CD4-positive, alpha-beta T cell treated with Interleukin-2 at 100 ng/mL for 4 hours (primary cell): ENCODE measurements at places on chromosomes 3 and 15.
A peak's percentile ranks its signal among the peaks of the same experiment; 100 is the strongest.

DNA sequence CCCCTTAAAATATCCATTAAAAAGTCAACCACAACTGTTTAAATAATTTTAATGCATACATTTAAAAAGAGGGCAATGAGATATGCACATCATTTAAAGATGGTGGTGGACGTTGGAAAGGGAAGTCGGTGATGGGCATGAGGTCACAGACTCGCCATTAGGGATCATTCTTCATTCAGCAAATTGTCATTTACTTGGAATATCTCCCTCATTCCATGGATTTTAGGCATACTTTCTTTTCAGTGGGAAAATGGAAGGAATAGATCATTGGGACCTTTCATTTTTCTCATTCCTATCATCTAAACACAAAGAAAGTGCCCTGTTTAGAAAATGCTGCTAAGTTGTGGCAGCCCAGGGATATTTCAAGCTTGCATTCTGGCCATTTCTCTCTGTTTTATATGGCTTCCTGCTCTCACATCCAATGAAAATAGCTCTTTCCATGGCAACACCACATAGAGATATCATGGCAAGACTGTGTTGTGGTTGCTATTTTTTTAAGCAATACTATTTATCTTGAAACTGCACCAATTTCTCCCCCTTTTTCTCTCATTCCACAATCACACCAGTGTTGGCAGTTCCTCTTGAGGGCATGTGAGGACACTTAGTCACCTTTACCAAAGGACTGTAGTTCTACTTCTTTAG, 40.7 kb upstream of the LMCD1 start:
- no peak for DNase-seq

- DNase-seq: no peak
Observed at GRCh38 chr3:183558495-183558894, 3.0 kb upstream of the KLHL6 start.

DNA sequence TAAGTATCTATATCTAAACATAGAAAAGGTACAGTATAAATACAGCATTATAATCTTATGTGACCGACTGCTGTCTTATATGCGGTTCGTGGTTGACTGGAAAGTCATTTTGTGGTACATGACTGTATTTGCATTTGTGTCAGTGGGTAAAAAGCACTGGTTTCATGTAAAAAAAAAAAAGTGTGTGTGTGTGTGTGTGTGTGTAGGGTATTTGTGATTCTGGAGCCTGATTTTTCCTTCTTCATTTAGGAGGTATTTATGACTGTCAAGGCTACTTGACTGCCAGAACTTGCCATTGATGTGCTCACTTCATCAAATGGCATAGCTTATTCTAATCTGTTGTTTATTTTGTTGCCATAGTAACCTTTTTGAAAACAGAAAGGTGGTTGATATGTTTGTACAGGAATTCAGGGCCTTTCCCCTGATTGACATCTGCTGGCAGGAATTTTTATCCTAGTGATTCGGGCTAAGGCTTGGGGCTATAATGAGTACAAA, 63.2 kb downstream of the AKAP13 start:
- DNase-seq: peak; percentile 57

- DNase-seq: no peak
Observed at GRCh38 chr15:101198031-101198575, 53.7 kb downstream of the CHSY1 start.

DNA sequence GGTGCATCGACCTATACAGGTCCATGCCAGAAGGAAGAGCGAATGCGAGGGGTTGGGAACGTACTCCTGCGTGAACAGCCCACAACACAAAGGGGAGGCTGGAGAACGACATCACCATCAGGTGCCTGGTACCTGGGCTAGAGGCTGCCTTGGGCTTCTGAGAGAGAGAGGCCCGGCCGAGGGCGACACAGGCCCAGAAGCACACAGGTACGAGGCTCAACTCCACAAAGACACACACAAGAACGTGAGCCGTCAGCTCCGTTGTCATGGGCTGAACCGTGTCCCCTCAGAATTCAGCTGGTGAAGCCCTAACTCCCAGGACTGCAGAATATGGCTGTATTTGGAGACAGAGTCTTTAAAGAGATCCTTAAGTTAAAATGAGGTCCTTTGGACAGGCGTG, 134.3 kb downstream of the ATP10A start:
- DNase-seq: no peak

DNA sequence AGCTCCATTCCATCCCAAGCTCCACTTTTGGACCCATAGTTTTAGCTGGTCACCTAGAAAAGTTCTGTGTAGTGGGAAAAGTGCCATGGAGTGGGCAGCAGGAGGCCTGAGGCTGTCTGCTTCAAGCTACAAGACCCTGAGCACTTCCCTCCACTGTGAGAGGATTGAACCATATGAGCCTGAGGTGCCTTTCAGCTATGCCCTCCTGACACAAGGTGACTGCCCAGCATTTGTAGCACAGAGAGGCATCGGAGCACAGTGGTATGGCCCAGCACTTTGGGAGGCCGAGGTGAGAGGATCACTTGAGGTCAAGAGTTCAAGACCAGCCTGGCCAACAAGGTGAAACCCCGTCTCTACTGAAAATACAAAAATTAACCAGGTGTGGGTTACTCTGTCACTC, 3.9 kb upstream of the KBTBD13 start:
- no peak for DNase-seq

GRCh38 chr3:40920041-40920440, 279.3 kb upstream of the CTNNB1 start:
- no peak for DNase-seq

GRCh38 chr15:58748852-58749531, 515 bp downstream of the ADAM10 start:
- peak; percentile 28 for DNase-seq

DNA sequence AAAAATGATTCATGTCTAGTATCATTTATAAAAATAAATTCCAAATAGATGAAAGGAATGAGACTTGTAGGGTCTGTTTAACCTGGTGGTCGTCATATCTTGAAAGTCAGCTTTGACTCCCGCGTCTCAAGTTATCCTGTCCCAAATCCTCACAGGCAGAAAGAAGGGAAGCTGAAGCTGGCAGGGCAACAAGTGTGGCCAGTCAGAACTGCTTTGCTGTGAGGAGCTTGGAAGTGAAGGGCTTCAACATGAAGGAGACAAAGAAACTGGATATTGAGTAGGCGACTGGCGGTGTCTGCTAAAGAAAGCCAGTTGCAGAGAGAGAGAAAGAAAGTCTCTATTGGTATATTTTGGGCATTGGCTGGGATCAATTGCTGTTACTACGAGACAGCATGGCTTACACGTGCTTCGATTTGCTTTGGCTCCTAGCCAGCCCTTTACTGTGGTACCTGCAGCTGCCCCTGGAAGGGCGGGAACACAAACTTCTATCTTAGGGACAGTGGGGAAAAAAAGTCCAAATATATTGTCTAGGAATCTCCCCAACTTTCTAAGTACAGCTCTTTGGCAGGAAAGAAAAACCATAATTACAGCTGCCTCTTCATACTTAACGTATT, 107.2 kb downstream of the CHST2 start:
- DNase-seq: no peak

GRCh38 chr15:22930782-22931484, 49.2 kb downstream of the CYFIP1 start:
- no peak for DNase-seq

DNA sequence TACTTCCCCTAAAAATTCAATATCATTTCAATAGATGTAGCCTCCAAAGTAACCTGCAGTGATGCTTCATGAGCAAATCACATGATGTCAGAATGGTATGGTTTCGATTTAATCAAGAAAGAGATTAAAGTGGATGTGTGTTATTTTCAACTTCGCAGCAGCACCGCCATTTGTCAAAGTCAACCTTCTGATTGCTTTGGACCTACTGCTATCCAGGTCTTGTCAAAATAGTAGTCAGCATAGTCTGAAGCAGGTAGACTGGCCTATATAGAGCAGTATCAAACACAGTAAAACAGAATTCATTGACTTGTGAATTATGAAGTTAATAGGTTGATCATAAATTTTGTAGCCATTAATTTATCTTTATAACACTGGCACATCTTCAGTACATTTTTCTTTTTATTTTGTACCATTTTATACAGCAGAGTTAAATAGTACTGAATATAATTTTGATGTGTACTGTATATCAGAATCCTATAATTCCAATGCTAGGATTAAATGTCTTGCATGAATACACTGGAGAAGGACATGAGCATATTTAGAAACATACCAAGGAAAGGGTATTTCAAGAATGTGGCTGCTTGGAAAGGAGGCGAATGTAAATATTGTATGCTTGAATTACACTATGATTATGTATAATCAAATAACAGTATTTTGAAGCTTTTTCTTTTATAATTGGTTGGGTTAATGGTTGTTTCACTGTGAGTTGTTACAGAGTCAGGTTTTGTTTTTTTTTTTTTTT, 79.6 kb downstream of the CDIN1 start:
- no peak for DNase-seq

GRCh38 chr3:101072300-101072699, 79.1 kb upstream of the ABI3BP start:
- DNase-seq: no peak

- no peak for DNase-seq
Observed at GRCh38 chr3:179116816-179117215, 31.3 kb upstream of the PIK3CA start.

DNA sequence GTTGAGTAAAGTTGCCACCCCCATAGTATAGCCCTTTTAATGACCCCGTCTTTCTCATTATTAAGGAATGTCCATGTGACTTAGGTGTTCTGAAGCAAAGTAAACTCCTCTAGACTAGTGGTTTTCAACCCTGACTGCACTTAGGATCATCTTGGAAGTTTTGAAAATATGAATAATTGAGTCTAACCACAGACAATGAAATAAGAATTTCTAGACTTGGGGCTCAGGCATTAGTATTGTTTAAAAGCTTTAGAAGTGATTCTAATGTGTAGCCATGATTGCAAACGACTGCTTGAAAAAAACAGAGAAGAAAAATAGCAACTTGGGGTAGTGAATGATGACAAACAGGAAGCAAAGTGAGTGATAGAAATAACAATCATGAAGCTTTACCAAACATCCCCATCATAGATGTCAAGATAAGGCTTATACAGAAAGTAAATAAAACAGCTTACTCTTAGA, 35.0 kb downstream of the ALCAM start:
- DNase-seq: no peak

- DNase-seq: no peak
Observed at GRCh38 chr3:197300361-197300760, 1.9 kb upstream of the DLG1 start.

DNA sequence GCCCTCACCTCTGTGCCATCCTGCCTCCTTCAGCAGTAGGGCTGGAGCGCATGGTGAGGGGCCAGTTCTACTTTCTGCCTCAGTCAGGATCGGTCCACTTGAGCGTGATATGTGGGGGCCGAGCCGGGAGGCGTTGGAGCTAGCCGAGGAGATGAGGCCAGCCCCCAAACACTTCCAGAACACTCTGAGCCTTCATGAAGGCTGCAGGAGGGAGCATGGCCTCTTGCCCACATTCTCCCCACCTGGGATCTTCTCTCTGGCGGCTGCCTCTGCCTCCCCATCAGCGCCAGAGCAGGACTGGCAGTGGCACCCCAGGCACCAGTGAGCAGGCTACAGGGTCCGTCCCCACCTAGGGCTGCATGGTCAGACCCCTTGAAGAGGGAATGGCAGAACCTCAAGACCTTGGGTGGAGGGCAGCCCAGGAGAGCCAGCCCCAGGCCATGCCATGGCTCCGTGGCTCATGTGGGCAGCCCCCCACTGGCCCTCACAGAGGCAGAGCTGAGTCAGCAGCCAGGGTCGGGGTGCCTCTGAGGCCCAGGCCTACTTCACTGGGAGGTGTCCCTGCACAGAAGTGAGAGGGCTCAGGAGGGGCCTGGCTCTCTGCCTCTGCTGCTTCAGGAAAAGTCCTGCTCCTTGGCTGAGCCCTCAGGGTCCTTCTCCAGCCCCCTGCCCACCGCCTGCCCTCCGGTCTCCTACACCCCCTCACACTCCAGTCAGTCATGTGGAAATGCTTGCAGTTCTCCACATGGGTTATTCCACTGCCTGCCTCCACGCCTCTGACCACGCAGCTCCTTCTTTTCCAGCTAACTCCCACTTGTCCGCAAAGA, 28.1 kb upstream of the CYP11A1 start:
- no peak for DNase-seq

DNA sequence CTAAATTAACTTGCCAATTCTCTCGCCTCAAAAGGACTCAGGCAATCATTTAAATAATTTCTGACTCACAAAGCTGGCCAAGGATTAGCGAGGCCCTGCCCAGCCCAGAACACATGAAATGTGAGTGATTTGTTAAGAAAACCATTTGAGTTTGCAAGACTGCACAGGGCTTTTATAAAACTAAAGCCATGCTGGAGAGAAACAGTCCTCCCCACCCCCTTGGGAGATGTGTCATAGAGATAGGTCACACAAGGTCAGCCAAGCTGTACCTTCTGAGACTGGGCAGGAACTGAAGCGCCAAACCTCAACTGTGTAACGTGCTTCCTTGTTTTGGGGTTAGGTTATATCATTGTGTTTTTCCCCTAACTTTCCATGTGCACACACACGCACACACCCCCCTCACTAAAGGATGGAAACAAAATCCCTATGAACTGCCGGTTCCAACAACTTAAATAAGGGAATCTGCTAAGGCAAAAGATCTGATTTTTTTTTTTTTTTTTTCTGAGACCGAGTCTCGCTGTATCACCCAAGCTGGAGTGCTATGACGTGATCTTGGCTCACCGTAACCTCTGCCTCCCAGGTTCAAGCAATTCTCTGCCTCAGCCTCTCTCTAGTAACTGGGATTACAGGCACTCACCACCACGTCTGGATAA, 8.1 kb downstream of the SPATA12 start:
- DNase-seq: no peak

DNA sequence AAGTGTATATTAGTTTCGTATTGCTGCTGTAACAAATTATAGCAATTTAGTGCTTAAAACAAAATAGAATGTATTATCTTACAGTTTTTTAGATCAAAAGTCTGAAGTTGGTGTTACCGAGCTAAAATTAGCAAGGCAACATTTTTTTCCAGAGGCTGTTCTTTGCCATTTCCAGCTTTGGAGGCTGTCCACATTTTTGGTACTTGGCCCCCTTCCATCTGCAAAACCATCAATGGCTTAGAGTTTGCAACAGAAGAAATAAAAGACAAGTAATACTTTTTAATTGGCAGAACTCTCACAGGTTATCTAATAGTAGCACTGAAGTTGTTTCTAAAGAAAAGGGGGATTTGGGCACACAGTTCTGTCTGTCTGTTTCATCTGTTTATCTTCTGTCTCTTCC, 1248.5 kb downstream of the ROBO1 start:
- DNase-seq: no peak

DNA sequence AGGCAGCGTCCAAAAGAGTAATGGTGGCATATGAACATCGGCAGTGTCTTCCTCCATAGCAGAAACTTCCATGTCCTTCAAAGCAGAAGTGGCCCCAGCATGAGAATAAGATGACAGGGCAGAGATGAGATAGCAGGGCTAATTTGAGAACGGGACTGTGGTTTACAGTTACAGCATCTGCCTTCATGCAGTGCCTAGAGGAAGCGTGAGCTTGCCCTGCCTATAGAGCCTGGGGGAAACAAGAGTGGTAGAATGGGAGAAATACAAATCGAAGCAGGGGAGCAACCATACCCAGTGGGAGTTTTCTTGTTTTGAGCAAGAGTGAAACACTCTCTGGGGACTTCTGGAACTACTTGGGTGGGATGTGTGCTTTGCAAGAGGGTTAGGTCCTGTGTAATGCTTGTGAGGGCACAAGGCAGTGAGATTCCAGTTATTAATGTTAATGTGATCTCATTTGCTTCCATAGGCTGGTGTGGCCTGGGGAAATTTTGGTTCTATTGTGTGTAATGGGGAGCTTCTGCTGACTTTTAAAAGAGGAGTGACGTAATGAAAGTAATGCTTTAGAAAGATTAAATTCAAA, 616.9 kb downstream of the ZIC1 start:
- DNase-seq: no peak
